ENCODE measurements at places on chromosomes 6 and 20. TPM values are rescaled to one million over a fixed set of nuclear protein-coding genes. Genes with fewer than 3 reads are reported as not detected.

DNA sequence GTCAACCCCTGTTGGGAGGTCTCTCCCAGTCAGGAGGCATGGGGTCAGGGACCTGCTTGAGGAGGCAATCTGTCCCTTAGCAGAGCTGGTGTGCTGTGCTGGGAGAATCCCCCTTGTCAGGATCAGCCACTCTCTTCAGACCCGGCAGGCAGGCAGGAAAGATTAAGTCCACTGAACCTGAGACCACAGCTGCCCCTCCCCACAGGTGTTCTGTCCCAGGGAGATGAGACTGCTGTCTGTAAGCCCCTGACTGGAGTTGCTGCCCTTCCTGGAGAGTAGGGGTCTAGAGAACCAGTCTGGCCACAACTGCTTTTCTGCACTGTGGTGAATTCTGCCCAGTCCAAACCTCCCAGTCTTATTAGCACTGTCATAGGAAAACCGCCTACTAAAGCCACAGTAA is 677.8 kb upstream of the POU3F2 start:
- DNase-seq: no peak

The CNKSR3 gene
- 9.9 TPM for total RNA-seq

GRCh38 chr6:157988700-157989063 is 7.0 kb downstream of the SYNJ2 start:
- no peak for DNase-seq

The BMP6 gene
- total RNA-seq: 12.7 TPM

- DNase-seq: no peak
Measured at GRCh38 chr20:4180356-4180755, 165.0 kb upstream of the RNF24 start.

GRCh38 chr20:62921119-62921687 is 5.1 kb downstream of the DIDO1 start:
- no peak for DNase-seq

The ISM1 gene
- total RNA-seq: 4.0 TPM

DNA sequence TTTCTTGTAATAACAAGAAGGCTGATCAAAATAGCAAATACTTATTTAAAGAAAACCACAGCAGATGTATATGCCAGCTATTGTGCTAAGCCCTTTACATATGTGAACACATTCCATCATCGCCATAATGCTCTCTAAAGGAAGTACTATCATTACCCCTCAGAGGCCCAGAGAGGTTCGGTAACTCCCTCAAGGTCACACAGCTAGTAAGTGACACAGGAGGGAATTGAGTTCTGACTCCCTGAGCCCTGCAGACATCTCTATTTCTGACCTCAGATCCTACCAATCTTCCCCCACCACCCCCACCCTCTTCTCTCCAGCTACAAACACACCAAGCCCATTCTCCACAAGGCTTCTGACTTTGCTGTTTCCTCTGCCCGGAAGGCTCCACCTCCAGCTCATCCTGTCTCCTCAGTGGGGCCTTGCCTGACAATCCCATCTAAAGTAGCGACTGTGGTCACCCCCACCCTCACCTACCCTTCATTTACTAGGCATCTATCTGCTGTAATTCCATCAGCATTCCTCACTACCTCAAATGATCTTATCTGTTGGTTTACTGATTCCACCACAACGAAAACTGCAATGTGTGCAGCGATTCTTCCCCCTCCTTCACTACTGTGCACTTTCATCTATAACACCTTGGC is 234.5 kb downstream of the LRFN2 start:
- no peak for DNase-seq
